Stimulated activated CD4-positive, alpha-beta T cell treated with anti-CD3 and anti-CD28 coated beads, Interleukin-1b, Interleukin-23, amount 100 ng/mL, for 4 hours (primary cell): ENCODE measurements at places on chromosomes 4 and X.

- peak; percentile 2 for DNase-seq
These were observed 78.1 kb upstream of the PAGE3 start for GRCh38 chrX:55342533-55343501.

DNA sequence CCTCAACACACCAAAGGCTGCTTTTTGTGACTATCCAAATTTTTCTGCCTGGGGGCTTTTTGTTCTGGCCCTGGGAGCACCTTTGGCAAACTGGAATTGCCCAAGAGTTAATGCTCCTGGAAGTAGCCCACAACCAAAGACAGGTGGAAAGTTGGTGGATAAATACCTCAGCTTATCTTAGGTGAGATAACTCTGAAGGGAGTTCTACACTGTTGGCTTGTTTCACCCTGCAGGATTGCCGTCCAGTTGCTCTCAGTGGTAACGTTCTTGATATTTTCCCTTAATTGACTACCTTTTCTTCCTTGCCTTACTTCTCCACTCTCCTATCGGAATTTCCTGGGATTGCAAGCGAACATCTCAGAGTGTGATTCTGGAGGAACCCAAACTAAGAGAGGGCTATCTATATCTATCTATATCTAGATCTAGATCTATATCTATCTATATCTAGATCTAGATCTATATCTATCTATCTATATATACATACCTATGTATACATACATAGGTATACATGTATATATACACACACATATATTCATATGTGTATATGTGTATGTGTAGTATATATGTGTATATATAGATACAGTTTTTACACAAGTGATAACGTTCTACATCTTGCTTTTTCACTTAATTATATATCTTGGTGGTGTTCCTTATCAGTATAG, 82.6 kb upstream of the DHX15 start:
- no peak for DNase-seq

DNA sequence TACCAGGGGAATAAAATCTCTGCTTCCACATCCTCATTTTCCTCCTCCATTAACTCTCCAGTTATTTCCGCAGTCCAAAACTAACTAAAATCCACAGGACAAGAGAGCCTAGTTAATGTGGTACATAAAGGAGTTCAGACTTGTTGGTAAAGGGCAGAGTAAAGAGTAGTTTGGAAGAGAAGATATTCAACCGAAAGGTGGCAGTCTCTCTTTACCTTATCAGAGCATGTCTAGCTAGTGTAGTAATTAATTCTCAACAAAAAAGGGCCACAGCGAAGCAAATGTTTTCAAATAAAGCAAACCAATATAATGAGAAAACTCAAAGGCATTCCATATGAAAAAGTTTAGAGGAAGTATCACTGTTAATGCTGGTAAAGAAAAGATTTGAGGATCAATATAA, 286.5 kb downstream of the GLUD2 start:
- no peak for DNase-seq

GRCh38 chrX:10875995-10876394, 235.1 kb upstream of the HCCS start:
- no peak for DNase-seq

- no peak for DNase-seq
These were observed 204.2 kb downstream of the PABPC4L start for GRCh38 chr4:133997436-133997835.

DNA sequence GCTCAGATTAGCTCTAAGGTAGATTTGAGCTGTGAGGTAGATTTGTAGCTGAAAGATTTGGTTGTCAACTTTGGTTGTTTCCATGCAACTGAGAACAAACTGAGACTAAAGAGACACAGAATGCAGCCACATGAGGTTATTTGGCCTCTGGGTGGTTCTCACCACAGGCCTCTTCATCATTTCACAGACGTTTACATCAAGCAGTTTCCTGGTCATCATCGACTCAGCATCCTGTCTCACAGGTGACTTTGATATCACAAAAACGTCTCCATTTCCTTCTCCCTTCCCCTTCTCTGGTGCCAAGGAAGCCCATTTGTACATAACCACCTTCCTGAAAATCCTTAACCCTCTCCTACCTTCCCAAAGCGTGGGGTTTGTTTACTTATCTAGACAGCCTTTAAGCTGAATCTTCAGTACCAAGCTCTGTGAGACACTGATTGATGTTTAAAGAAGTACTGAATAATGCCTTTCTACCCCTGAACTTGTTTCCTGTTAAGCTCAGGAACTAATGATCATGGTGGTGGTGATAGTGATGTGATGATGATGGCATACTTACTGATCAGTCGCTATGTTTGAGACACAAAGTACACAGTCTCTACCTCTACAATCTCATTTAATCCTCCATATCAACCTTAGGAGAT, 81.9 kb downstream of the FAM114A1 start:
- no peak for DNase-seq

- peak; percentile 9 for DNase-seq
These were observed at the start of gene MAGEE2 for GRCh38 chrX:75784680-75785491. MAGEE2 (minus strand) TSS chrX:75785254; CDS start chrX:75785051, 203 bp downstream.

- no peak for DNase-seq
These were observed at the start of gene ARX for GRCh38 chrX:25015486-25016360. ARX (minus strand) TSS chrX:25015965; CDS start chrX:25015737, 228 bp downstream.

DNA sequence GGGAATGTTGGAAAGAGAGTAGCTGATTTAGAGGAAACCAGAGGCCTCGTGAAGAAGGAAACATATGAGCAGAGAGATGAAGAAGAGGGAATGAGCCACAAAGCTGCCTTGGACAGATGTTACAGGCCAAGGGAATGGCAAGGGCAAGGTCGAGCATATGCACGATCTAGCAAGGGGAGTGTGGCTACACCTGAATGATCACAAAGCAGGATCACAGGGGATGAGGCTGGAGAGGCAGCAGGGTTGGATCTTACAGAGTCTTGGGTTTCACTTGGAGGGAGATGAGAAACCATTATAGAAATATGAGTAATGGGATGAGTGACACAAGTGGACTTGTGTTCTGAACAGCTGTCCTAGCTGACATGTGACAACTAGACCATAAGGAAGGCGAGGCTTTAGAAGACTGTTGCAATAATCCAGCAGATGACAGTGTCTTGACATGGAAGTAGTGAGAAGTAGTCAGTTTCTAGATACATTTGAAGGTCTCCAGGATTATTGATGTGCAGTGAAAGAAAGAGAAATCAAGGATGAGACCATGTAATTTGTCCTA, 58.7 kb downstream of the RASGEF1B start:
- no peak for DNase-seq

DNA sequence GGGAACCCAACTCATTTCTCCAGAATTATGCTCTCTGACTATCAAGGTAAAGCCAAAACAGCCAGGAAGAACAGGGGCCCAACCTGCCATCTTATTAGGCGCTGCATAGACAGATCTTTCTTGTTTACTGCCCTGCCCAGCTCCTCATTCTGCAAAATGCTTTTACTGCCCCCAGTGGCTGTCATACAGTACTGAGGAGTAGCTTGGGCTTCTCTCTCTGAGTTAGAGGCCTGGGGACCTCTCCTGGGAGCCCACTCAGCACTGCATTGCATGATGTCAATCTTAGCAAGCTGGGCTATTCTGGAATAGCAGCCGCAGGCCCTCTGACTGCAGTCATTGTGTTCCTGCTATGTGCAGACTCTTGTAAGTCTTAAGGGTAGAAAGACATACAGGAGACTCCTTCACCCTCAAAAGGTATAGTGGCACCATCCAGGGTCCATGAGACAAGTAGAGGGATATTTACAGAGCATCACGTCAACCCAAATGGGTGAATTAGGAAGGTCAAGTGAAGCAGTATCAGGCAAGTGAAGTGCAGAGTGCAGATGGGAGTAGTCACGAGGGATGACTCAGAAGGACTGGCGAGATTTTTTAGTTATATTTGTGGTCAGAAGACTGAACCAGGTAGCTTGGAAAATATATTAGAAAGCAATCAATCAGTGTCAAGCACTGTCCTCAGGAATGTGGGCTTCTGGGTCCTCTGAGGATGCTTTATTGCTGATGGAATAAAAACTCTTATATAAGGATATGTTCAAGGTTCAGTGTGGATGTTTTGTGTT, 294.1 kb upstream of the SFRP2 start:
- DNase-seq = no peak

GRCh38 chr4:89823416-89823815, 13.5 kb downstream of the SNCA start:
- DNase-seq = no peak

DNA sequence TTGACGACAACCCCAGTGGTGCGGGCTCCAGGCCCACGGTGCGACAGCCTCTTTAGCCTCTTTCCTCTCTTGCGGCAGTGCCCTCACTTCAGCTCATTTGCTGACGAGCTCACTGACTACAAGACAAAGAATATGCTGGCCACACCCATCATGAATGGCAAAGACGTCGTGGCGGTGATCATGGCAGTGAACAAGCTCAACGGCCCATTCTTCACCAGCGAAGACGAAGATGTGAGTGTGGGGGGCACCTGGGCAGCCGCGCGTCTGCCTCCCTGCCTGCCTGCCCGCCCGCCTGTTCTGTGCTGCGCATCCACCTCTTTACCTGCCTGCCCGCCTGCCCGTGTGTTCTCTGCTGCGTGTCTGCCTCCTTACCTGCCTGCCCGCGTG, 9.2 kb downstream of the PDE6B start:
- DNase-seq = no peak

DNA sequence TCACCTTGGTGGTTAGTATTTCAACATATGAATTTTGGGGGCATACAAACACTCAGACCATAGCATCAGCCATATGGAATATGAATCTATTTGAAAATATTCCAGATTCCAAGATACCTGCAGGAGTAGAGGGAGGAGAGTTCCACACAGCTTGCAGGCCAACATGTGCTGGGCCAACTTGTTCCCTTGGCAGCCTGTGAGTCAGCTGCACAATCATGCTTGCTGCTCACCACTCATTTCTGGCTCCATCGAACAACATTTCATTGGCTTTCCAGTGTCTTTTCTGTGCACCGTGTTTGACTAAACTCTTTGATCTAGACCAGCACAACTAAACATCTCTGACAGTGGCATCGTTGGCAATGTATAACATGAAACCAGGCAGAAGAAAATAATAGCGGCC, 282.5 kb upstream of the RASGEF1B start:
- DNase-seq = no peak

DNA sequence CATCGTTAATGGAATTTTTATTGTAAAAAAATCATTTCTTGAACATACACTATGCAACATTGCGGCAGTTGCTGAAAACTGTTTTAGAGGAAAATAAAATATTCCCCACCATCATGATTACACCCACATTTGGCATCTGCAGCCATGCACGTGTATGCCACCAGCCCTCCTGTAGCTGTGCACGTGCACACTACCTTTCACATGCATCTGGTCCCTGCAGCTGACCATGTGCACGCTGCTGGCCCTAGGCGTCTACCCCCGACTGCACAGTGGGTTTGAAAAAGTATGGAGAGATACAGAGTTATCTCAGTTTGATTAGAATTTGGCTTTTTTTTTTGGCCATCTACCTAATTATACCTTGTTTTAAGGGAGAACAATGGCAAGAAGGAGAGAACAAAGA, 569.8 kb upstream of the IGFBP7 start:
- no peak for DNase-seq

DNA sequence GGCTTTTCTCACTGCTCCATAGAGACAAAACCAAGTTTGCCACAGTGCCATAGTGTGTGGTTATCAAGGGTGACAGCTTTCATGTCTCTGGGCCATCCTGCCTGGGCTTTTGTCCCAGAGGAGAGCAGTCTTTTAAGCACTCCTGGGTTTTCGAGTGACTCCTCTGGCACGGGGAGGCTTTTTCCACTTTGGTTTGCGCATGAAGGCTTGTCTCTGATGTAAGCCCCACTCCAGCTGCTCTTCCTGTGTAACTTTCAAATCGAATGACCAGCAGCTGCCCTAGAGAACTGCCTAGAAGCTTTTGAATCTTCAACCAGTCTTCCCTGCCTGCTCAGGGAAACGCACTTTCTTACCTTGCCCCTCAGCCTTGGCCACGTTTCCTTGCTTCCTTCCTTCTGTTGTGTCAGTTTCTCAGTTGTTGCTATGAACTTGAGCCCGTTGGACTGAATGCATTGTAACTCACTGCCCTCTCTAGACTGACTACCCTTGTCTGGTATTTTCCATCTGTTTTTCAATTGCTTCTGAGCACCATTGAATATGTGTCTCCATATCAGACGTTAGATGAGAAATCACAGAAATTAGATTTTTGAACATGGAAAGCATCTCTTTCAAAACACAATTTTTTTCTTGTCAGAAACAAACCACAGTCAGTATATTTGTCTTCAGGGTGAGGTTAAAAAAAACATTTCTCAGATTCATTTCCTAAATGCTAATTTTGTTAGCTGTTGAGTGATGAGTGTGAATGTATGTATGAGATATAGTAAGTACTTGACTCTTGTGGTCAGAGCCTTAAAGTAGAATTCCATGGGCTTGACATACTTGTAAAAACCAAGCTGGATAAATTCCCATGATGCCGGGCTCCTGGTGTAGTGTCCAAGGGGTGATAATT, 45.3 kb downstream of the SLC9A6 start:
- no peak for DNase-seq

DNA sequence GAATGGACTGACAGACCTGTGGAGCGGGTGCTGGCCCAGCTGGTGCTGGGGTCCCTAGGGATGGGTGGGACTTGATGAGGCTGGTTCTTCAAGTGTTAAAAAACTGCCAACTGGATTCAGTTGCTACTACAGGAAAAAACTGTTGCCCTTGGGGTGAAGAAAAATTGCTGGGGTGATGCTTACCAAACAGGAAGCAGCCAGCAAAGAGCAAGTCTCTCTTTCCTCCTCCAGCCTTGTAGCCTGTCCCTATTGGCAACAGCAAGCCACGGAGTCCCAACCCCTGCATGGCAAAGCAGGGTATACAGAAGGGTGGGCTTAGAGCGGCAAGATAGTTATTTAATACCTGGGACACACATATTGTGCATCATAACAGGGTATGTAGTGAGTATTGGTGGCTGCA, 60.1 kb upstream of the ATP8A1 start:
- no peak for DNase-seq
